Kidney capillary endothelial cell (primary cell): ENCODE measurements at places on chromosomes 12 and 14.

DNA sequence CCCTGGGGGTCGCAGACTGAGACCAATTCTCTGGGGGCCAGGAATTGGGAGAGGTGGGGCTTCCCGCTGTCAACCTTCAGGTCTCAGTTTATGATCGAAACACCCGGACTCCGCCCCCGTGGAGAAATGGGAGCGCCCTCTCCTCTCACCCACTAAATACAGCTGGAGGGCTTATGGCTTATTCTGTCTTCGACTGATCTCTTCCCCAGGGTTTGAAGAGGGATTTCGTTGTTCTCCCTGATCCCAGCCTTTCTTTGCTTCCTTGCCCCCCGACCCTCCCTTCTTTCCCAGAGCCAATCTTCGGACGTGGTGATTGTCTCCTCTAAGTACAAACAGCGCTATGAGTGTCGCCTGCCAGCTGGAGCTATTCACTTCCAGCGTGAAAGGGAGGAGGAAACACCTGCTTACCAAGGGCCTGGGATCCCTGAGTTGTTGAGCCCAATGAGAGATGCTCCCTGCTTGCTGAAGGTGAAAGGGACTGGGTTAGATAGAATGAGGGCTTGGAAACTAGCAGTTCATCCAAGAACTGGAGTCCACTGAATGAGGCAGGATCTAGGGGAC, 607 bp downstream of the OS9 start:
- peak; percentile 6 for DNase-seq

GRCh38 chr14:67409461-67409860, 2.5 kb downstream of the PLEK2 start:
- DNase-seq: no peak

DNA sequence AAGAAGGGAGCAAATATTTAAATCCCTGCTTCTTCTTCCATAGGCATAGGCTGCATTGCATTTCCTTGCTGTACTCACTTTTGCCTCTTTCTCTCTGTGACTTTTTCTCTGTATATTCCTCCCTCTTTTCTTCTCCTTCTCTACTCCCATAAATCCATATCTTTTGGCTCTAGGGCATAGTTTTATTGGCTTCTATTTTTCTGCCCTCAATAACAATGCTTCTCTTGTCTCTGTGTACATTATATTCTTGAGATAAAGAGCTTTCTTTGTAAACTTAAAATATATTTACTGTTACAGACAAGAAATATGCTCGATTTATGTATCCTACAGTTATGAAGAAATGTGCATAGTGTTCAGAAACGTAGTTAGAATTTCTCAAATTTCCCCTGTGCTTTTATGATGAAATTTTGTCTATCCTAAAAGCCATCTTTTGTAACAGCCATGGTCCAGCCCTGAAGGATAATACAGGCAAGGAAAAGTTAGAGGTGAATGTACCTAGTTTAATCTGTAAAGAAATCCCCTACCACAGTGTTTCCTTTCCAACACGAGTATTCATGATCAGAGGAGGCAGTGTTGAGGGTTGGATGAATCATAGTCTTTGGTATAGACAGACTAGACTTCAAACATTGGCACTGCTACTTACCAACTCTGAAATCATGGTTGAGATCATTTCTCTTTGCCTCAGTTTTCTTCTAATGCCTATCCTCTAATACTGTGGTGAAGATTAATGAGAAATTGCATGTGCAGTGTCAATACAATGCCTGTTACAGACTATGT, 173.3 kb upstream of the FAR2 start:
- DNase-seq: no peak

DNA sequence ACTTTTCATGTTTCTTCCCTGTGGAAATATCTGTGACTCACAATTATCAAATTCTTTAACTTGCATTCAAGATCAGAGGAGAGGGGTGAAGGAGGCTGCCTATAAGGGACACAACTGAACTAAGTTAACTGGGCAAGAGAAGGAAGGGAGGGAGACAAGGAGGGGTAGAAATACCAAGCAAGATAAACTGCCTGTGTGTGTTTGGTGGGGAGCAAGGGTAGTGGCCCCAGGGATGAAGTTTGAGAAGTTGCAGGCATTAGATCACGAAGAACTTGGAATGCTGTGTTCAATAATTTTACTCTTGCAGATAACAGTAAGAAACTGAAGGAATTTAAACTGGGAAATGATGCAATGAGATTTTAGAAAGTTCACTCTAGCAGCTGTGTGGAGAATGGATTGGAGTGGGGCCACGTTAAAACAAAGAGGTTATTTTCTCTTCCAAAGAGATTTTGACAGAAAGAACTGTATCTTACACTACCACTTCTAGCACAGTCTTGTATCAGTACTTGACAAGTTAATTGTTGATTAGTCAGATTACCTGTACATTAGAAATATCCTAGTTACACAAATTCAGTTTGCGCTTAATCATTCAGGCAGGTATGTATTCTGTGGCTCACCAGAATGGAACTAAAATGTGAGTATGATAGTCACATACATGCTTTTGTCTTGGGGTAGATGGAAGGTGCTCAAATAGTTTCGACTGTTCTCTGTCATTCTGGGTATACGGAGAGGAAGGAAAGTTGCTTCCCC, 7.4 kb downstream of the PKP2 start:
- no peak for DNase-seq

GRCh38 chr12:77983859-77984258, 153.2 kb downstream of the NAV3 start:
- DNase-seq: no peak

DNA sequence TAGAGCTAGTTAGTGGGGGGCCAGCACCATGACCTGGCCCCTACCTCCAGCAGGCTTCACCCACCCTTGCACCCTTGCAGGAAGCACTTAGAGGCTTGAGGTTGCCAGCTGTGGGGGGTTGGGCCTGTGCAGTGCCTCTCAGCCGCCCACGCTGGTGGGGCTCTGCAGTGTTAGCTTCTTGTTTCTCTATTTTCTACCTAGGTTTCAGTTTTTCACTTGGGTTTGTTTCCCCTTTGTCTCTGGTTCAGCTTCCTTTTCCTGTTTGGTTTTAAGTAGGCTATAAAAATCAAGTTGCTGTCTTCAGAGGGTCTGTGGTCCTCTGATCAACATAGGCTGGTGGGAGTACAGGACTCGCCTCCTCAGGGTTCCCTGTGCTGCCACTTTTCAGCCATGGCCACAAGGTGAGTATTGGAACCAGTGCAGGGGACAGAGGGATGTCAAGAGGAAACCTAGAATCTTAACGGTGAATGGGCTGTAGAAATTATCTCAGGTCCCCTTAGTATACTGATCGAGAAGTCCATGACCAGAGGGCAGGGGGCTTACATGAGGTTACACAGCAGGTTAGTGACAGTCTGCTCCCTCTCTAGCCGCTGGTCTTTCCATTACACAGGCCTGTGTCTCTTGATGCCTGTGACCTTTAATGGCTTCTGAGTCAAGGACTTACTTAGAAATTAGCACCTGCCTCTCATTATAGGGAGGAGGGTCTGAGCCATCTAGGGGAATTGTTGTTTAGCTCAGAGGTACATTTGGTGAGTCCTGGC, at the start of gene EVL:
Gene EVL, plus strand, starts transcription at position 312 of the 761 bp plus-strand sequence. Its CDS starts 79 bp downstream, at position 391.
- DNase-seq: no peak

- DNase-seq: no peak
Observed at GRCh38 chr14:102431751-102432150, 69.0 kb downstream of the TECPR2 start.

DNA sequence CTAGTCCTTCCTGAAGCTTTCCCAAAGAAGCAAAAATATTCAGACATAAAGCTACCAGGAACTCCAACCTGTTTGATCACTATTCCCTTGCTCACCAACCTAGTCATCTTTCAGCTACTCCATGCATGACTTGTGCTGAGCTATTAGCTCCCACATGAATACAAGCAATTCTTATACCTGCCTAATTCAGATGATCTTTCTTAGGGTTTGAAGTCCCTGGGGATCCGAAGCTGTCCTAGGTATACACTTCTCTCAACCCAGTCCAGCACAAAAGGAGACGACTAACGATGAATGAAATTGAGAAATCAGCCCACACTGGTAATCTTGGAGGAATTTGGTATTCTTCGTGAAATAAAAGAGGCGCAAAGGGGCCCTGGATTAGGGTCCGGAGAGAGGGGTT, 631 bp upstream of the PTGR2 start:
- DNase-seq: no peak

- DNase-seq: no peak
Observed at GRCh38 chr12:24975425-24975824, 26.5 kb upstream of the BCAT1 start.

DNA sequence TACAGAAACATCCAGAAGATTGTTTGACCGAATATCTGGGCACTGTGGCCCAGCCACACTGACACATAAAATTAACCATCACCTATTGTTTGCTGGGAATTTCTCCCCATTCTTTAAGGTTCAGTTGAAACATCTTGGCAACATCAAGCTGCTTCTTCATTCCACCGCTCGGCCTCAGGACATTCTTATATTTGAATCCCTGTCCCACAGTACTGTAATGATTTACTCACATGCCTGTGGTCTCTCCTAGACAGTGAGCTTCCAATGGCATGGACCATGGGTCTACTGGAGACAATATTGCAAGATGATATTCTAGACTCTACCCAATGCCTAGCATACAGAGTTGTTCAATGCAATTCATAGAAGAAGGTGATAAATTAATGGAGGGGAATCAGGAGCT, 56.1 kb downstream of the EMP1 start:
- DNase-seq: no peak

- DNase-seq: no peak
Observed at GRCh38 chr14:80275208-80275850, 64.0 kb upstream of the DIO2 start.

DNA sequence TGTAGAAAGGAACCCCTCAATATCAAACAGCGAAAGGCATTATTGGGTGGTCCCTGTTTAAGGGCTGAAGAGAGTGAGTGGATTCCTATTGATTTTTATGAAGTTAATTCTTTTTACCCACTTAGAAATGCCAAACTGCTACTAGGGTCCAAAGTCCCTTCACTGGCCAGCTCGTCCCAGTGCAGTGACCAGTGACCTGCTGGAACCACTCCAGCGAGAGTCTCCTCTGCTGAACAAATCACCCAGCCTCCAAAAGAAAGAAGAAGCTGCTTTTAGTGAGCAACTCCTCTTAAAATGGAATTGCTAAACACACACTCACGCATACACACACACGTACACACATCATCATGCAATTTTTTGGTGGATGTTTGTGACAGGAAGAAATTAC, 198.2 kb upstream of the PLEKHG7 start:
- DNase-seq: no peak

DNA sequence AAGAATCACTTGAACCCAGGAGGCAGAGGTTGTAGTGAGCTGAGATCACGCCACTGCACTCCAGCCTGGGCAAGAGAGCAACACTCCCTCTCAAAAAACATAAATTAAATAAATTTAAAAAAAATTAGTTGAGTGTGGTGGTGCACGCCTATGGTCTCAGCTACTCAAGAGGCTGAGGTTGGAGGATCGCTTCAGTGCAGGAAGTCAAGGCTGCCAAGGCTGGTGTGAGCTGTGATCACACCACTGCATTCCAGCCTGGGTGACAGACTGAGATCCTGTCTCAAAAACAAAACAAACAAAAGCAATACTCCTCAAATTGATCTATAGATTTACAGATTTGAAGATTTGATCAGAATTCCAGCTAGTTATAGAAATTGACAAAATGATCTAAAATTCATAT, 92.7 kb upstream of the RESF1 start:
- no peak for DNase-seq

- no peak for DNase-seq
Observed at GRCh38 chr12:103441437-103442181, 54.2 kb downstream of the C12orf42 start.

DNA sequence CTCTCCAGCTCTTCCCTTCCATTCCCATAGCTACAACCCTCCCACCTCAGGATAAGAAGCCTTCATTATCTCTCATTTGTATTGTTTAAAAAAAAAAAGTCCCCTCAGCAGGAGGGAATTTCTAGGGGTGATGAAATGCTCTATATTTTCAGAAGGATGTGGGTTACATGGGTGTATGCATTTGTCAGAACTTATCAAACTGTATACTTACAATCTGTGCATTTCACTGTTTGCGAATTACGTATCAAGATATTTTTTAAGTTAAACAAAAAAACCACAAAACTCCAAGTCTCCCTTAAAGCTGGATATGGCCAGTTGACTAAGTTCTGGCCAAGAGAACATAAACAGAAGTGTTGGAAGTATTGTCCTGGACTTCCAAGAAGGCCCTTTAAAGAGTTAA, 2.0 kb upstream of the FKBP11 start:
- no peak for DNase-seq

- DNase-seq: no peak
Observed at GRCh38 chr12:29709054-29709453, 74.7 kb downstream of the TMTC1 start.

GRCh38 chr12:111201036-111201435, 167.9 kb downstream of the PHETA1 start:
- no peak for DNase-seq

DNA sequence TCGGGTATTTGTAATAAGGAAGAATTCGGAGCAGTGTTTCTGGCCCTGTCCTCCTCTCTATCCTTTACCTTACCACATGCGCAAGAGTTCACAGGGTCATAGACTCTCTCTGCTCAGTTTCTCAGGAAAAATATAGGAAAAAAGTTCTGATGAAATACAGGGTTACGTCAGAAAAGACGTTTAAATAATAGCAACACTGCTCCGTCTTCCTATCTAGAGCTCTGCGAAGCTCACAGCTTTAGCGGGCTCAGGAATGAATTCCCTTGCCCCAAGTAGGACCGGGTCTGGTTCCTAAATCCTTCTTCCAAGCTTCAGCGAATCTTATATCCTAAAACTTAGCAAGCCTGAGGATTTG, 365 bp downstream of the CCDC59 start:
- peak; percentile 2 for DNase-seq

DNA sequence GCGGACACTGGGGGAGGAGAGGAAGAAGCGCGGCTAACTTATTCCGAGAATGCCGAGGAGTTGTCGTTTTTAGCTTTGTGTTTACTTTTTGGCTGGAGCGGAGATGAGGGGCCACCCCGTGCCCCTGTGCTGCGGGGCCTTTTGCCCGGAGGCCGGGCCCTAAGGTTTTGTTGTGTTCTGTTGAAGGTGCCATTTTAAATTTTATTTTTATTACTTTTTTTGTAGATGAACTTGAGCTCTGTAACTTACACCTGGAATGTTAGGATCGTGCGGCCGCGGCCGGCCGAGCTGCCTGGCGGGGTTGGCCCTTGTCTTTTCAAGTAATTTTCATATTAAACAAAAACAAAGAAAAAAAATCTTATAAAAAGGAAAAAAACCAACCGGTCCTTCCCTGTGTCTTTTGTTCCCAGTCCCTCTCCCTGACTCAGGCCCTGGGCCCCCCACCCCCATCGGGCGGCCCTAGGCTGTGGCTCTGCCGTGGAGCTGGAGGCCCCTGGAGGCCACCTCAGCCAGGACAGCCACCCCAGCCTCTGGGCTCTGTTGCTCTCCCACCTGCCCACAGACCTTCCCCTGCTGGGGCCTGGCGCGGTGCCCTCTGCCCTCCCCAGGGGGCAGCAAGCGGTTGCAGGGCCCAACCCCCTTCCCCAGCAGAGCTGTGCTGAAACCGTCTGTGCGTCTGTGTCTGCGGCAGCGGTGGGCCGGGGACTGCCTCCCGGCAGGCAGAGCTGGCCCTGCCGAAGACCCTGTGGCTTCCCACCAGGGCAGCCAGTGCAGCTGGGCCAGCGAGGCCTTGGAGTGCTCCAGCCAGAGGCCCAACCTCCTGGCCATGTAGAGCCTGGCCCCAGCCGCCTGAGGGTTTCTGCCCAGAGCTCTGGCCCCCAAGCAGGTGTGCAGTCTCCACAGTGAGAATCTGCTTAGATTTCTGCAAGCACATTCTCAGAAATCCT, 4.0 kb upstream of the CRIP2 start:
- DNase-seq: no peak
